ENCODE measurements at places on chromosomes 1 and 21.

DNA sequence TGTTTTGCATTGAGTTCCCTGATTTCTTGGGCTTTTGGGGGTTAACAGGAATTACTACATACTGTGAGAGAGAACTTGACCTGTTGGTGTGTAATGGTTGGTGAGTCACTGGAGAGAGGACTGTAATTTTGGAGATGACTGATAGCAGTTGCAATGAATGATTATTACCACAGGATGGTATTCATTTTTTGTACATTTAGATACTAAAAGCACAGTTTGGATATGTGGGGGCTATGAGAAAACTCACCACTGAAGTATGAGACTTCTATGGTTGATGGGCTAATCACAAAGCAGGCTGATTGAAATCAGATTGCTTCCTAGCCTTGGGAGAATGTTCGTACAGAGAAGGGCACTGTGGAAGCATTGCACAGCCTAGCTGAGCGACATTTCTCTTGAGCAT, 1571.3 kb upstream of the PRMT6 start:
- DNase-seq = no peak

GRCh38 chr1:154840269-154841176, 29.6 kb downstream of the KCNN3 start:
- DNase-seq = no peak

DNA sequence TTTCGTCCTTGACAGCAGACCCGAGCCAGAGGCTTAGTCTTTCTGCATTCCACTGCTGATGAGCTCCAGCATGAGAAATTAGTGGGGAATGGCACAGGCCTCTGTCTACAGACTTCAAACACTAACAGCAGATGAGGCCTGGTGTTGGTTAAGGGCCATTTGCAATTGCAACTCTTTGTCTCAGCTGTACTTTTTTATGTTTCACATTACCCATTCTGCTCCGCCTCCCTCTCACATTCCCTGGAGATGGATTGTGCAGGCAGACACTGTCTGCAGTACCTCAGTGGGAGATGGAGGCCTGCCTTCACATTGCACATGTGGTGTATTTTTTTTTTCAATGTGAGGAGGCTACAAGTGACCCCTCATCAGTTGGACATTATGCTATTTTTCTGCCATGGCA, 370.2 kb downstream of the DUSP10 start:
- DNase-seq = no peak

- DNase-seq = no peak
These were observed 2082.6 kb downstream of the MRPL39 start for GRCh38 chr21:23524685-23525084.

DNA sequence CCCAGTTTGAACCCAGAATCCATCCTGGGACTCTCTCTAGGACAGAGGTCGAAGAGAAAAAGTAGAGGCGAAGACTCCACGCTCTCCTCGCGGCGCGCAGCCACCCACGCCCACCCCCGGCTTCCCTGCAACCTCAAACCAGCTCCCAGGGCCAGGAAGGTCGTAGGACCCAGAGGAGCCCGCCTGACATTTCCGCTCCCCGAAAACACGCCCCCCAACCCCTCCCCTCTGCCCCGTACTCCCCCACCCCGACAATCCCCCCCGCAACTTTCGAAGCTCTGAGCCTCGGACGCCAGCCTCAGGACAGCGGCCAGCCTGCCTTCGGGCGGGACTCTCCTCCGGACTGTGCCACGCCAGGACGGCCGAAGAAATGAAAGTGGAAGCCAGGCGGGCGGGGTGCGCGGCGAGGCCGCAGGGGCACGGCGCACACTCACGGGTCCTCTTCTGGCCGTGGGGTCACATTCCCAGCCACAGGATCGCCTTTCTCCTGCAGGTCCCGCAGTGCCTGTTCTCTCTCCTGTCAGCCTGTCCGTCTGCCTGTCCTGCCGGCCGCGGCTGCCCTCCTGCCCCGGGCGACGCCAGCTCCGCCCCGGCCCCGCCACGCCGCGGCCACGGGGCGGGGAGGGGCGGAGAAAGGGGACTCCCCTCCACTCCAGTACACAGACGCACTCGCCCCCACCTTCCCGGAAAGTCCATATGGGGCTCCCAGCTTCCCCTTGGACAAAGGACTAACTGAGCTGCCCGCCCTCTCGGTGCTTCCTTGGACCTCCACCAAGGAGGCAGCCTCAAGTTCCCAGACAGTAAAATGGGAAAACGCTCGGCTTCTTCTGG, at the start of gene MOB3C:
TSS of gene MOB3C (minus strand) at position 535 of the 831 bp plus-strand sequence. CDS start 3,490 bp downstream, outside the sequence.
- DNase-seq = no peak

- DNase-seq = no peak
These were observed 49.5 kb upstream of the ERRFI1 start for GRCh38 chr1:8075511-8076051.

- no peak for DNase-seq
These were observed 29.6 kb downstream of the SLC19A1 start for GRCh38 chr21:45512626-45513002.

DNA sequence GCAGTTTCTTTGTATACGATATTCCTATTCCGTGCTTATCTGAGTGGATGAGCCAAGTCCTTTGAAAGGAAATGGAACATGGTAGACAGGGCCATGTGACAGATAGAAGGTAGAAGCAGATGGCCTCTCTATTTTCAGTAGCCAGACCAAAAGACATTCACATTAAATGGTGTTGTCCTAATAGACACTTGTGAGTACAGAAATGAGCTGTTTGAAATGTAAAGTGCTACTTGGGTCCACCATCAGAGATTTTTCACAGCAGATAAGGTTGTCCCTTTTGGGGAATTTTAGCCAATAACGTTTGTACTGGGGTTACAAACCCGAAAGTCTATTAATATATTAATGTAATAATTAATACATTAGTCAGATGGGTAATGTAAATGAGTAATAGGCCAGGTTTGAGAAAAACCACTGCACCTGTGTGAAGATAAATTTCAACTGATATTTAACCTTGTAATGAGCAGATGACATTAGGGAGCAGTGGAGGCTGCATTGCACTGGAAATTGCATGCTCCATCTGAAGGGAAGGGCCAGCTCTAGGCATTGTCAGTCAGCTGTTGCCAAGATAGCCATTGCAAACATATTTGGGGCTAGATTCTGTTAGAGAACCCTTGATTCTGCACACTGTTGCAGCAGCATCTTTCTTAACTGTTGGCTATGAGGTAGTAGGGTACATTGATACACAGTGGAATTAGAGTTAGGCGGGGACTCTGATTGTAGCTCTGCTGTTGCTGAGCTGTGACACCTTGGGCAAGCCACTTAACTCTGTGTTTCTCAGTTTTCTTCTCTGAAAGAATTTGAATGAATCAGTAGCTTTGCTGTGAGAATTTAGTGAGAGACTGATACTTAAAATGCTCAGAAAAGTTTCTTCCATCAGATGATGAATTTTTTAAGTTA, 43.8 kb downstream of the FGGY start:
- no peak for DNase-seq

DNA sequence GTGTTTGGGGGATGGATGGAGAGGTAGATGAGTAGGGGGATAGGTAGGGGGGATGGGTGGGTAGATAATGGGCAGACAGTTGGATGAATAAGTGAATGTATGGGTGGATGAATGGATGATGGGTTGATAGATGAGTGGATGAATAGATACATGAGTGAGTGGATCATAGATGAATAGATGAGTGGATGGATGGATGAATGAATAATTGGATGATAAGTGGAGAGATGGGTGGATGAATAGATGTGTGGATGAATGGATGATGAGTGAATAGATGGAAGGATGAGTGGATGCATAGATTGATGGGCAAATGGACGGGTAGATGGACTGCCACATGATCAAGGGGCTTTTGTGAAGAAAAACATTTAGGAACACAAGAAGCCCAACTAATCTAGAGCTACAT, 133.3 kb upstream of the F3 start:
- DNase-seq = no peak

DNA sequence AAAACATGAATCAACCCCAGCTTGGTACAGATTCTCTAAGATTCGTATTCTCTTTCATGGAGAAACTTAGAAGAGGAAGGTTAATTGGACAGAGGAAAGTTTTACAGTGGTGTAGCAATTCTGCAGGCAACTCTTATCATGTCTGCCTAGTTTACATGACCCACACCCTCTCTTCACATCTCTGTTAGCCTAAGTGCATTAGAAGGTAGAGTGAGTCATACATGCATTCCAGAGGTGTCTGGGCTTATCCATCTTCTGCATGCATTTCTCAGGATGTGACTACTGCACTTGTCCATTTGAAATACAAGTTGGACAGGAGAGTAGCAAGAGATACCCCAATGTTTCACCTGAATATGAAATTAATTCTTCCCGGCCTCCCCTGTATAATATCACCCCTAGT, 578.4 kb upstream of the NCAM2 start:
- DNase-seq = no peak

DNA sequence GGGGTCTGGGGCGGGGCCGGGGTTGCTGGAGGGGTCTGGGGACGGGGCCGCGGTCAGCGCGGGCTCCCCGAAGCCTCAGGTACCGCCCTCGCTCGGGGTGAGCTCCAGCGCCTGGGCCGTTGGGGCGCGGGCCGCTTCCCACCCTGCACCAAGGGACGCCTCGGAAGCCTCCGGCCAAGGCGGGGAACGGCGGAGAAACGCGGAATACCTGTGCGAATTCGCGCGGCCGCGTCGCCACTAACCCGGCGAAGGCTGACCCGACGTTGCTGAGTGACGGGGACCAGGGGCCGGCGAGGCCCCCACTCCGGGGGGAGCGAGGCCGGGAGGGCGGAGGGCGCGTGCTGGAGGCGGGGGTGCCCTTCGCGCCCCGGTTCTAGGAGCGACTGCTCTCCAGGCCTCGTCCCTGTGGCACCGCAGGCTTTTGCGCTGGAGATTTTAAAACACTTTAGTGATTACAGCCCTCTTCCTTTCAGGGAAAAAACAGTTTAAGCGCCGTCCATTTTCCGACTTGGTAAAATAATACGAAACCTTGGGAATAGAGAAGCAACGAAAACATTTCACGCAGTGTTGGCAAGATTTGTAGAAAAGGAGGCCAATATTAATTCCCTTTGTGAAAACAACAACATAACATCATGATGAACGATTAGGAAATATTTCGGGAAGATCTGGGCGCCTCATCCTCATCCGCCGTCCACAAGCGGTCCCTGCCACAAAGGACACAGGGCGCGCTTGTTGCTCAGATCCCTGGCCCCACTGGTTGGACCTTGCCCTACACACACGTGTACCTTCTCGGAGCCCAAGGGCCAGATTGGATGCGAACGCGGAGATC, 971 bp upstream of the GNG4 start:
- no peak for DNase-seq

GRCh38 chr1:151802372-151802771, 2.8 kb downstream of the LINGO4 start:
- DNase-seq = no peak

- DNase-seq = no peak
These were observed 18.2 kb downstream of the TSPAN2 start for GRCh38 chr1:115071012-115071664.

GRCh38 chr1:44213222-44214112, at the start of gene DMAP1:
TSS of gene DMAP1 (plus strand) at chr1:44213471. CDS start at chr1:44213754, 283 bp downstream.
- DNase-seq = peak; percentile 39

Measured in brain pericyte (primary cell).